ENCODE measurements at places on chromosomes 13 and 19.

DNA sequence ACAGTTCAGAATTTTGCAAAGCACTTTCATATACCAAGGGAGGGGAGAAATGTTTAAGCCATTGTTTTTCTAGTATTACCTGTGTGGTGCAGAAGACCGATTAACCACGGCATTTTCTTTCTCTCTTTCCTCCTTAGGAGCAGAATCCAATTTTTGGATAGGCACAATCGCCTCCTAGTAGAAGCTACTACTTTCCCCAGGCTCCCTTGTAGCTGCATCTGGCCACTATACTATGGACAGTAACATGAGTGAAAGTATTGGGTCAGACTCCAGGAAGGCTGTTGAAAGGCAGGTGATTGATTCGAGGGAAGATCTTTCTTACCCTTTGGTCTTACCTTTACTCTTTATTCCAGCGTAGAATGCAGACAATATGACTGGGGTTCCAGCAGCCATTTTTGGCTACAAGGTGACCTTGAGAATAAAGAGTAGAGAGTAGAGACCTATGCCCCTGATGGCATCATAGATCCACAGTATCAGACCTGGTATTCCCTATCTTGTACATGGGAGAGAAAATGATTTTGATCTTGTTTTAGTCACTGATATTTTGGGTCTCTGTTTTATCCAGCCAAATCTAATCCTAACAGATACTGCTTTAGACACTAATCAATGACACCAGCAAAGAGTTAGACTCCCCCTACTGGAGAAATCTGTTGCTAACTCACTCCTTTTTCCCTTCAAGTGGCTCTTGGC is 77.0 kb downstream of the LRRC63 start:
- DNase-seq = no peak

GRCh38 chr13:65914716-65915115 is 1315.4 kb downstream of the PCDH9 start:
- DNase-seq = no peak

GRCh38 chr13:86510792-86511191 is 711.6 kb upstream of the SLITRK6 start:
- no peak for DNase-seq

- DNase-seq = no peak
These were observed 5.5 kb upstream of the POU4F1 start for GRCh38 chr13:78608688-78609463.

- no peak for DNase-seq
These were observed 198.3 kb downstream of the NBEA start for GRCh38 chr13:35140321-35140720.

DNA sequence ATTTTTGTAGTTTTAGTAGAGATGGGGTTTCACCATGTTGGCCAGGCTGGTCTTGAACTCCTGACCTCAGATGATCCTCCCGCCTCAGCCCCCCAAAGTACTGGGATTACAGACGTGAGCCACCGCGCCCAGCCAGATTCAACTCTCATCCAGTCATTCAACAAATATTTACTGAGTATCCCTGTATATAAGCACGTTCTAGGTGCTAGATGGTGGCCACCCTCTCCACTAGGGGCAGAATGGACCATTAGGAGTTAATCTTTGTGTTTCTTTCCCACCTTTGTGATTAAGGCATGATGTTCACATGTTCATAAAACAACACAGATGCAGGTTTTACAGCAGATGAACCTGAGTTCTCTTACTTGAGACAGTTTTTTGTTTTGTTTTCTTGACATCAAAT is 7.3 kb downstream of the SHKBP1 start:
- DNase-seq = no peak

DNA sequence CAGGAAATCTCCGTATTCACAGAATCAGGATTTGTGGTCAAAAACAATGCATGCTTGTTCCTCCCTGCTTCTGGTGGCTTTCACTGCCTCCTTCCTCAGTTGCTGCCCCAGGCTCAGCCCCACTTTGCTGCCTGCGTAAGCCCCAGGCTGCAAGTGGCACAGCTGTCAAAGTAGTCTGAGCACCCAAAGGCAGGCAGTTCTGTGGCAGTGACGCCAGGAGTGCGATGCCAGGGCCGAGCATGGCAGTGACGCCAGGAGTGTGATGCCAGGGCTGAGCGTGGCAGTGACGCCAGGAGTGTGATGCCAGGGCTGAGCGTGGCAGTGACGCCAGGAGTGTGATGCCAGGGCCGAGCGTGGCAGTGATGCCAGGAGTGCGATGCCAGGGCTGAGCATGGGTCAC is 77.3 kb upstream of the GPR183 start:
- no peak for DNase-seq

- DNase-seq = no peak
These were observed 68.8 kb downstream of the LNX2 start for GRCh38 chr13:27551562-27551961.

DNA sequence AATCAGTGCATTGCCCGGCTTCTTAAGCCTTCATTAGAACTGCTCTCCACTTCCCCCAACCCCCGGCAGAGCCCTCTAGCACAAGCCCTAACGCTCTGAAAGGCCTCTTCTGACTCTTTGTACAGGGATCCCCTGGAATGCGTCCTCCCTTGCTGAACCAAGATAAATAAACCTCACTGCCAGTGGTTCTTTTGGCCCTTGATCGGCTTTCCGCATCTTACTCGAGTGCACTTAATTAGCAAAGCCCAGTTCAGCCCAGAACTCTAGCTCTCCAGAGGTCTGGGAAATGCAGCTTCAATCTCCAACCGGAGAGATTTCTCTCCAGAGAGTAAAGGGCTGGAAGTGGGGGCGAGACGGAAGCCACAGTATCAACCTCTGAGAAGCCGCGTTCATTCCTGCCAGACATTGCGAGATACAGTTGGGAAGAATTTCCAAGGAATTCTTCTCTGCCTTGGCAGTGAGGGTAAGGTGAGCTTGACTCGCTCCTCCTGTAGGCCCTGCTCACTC is 8.7 kb upstream of the ZNF444 start:
- no peak for DNase-seq

All from activated CD8-positive, alpha-beta memory T cell treated with anti-CD3 and anti-CD28 coated beads for 4 hours (primary cell).